ENCODE measurements at places on chromosomes 4 and X.

DNA sequence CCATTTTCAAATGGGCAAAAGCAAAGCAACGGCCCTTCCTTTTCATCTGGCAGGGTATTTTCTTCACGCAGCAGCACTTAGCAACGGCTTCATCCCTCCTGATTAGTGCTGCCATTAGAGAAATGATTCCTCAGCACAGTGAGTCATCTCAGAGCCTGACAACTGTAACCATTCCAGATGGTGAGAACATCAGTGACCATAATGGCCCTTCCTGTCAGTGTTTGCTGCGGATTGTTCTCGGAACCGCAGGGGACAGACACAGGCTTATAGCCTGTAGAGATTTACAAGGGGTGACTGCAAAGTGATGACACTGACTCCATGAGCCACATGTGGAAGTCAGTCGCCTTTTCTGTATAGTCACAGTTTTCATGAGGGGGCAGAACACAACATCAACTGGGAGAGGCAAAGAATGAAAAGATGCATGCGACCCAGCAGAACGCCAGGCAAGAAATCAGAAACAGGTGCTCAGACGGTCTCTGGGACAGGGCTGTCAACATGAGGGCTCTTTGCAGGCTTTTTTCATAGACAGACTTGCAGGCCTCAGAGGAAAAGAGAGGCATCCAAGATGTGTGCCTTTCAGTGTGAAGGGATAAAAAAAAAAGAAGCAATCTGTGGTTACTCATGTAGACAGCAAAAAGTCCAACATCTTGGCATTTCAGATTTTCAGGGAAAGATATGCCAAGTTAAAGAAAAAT, 69.9 kb upstream of the FBXW7 start:
- no peak for DNase-seq
- H3K27ac ChIP-seq: no peak overlapping the region
- H3K4me1 ChIP-seq: no peaks in the 10 kb centered on the region
- H3K4me3 ChIP-seq: no peak overlapping the region
- no peaks in the 10 kb centered on the region for H3K27me3 ChIP-seq

DNA sequence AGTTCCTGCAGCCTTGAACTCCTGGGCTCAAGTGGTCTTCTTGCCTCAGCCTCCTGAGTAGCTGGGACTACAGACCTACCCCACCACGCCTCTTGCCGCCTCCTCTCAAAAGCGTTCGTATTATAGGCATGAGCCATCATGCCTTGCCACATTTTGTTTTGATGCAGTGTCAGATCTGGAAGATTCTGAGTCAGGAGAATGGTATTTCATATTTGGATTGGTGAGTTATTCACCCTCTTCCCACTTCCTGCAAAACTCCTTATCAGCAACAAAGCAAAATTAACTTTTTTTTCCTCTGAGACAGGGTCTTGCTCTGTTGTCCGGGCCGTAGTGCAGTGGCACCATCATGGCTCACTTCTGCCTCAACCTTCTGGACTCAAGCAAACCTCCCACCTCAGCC, 29.6 kb downstream of the REST start:
- no peak overlapping the region for H3K27ac ChIP-seq
- peaks cover 19% of the 10 kb centered on the region for H3K36me3 ChIP-seq
- H3K4me3 ChIP-seq: no peak overlapping the region
- H3K27me3 ChIP-seq: no peaks in the 10 kb centered on the region

DNA sequence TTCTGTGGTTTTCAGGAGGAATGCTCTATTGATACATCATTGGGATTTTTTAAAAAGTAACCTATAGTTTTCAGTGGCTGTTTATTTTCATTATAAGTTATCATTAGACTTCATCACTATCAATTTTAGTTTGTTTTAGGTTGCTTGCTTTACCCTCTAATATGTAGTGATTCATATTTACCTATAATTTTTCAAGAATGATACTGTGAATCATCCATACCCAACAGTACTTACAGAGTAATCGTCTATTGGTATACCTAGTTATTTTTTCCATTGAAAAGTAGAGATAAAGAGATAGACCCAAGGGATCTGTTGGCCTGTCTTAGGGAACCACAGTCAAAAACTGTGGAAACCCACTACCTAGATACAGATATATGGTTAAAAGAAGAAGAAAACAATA, 83.3 kb downstream of the KLHL34 start:
- H3K36me3 ChIP-seq: no peaks in the 10 kb centered on the region
- no peak for DNase-seq
- H3K27ac ChIP-seq: no peak overlapping the region

DNA sequence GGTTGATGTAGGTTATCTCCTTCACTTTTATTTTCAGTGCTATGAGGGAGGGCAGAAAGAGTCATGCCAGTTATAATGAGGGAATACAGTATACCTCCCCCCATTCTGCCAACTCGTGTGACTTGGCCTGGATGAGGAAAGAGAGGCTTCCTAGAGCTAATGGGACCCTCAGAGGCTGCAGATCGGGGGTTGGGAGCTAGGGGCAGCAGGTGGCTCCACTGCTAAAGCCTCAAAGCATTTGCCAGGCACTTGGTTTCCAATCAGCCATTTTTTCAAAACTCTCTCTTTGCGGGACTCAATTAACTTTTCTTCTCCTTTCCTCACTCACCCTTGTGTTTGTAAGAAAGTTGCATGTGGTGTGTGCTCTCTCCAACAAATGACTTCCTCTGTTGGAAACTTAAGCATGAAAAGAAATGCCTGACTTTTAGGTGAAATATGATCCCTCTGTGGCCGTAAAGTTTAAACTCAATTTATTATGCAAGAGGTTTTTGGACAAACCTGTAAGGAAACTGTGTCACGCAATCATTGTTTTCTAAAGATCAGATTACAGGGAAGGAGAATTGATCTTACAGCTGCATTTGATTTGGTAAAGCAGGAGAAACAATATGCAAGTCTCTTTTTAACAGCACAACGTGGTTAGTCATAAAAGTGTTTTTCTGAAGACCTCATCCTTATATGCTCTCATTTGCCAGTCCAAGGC, 7.0 kb downstream of the SFRP2 start:
- DNase-seq: no peak
- no peaks in the 10 kb centered on the region for H3K36me3 ChIP-seq
- no peak overlapping the region for H3K4me3 ChIP-seq
- no peaks in the 10 kb centered on the region for H3K4me1 ChIP-seq
- H3K27ac ChIP-seq: no peak overlapping the region

- no peak for DNase-seq
- H3K27ac ChIP-seq: no peak overlapping the region
- no peaks in the 10 kb centered on the region for H3K36me3 ChIP-seq
- H3K4me3 ChIP-seq: no peak overlapping the region
- no peaks in the 10 kb centered on the region for H3K27me3 ChIP-seq
Measured at GRCh38 chr4:95591278-95591677, 42.5 kb upstream of the UNC5C start.
